ENCODE measurements at places on chromosomes 12 and 14.

DNA sequence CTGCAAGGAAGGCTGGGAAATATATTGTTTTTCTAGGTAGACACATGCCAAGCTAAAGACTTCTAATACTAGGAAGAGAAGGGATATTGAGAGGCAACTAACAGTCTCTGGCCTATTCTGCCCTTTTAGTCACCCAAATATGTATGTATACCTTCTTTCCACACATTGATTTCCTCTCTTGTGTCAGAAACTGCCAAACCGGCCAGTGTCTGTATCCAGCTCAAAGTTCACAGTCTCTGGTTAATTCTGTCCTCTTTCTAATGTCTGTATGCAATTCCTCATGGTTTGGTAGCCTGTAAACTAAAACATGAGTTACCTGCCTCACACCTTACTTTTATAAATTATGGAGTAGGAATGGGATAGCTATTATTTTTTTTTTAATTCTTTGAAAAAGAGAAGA, 25.2 kb upstream of the CPSF6 start:
- DNase-seq, result no peak

DNA sequence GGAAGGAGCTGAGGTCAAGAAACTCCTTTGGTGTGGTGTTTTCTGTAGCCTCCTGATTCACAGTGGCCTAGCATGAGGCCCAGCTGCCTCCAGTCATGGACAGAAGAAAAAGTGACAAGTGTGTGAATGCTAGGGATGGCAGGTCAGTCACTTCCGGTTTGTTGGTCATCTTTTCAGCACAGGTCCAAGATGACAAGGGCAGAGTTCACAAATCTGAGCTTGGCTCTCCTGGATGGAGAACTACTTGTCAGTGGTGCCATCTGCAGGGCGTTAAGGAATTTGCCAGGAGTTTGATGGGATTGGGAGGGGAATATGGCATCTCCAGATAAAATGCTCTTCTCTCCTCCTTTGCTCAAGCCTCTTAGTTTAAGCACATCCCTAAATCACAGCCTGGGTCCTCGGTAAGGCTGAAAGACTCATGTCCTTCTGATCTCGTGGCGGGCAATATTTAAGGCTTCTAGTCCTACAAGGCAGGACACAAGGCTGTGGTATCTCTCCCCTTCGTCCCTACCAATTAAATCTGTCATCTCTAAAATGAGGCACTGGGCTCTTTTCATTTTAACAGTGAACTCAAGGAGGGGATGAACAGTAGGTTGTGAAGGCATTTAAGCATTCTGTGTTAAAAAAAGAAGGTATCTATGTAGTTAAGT, 10.0 kb downstream of the TUBA1B start:
- DNase-seq, result no peak

DNA sequence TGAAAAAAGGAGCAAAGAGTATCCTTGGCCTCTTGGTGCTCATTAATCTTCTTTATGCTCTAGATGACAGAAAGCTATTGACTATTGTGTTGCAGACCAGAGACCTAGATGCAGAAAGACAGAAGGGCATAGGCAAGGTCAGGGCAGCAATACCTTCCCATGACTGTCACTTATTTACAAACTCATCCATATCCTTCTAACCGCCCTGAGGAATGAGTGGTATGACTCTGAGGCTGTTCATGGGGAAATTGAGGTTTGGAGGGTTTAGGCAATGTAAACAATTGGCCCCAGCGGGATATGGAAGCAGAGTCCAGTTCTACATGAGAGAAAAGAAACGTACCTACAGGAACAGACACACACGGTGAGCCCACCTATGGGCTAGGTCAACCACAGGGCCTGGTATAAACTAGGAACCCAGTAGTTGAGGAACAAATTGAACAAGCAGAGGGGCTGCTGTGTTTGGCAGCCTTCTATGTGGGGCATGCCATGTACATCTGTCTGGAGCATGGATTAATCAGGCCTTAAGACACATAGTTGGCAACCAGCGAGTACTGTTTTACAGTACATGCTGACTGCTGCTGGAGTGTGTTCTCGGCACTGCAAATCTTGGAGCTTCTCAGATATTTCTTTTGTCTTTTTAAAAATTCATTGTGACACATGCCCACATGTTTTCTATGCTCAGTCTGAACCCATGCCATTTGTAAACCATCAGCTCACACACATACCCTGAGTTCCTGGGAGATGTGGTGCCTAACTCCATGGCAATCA, 159.7 kb upstream of the NTF3 start:
- DNase-seq, result no peak

DNA sequence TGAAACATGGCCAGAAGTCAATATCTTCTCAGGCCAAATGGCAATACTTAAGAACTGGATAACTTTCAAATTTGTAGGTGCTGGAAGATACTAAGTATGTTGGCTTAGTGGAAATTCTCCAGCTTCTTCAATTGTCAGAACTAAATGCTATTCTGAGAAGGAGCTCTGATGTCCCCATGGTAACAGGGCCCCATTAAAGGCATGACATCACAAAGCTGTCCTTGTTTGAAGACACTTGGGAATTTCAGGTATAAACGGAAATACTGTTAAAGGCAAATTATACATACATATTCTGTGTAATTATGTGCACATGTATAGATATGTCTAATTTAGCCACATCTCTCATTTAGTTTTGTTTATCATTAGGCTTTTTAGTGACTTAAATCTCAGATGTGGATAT, 210.0 kb upstream of the SEL1L start:
- no peak for DNase-seq

GRCh38 chr12:53948650-53949593, 5.8 kb upstream of the HOXC12 start:
- DNase-seq, result no peak

DNA sequence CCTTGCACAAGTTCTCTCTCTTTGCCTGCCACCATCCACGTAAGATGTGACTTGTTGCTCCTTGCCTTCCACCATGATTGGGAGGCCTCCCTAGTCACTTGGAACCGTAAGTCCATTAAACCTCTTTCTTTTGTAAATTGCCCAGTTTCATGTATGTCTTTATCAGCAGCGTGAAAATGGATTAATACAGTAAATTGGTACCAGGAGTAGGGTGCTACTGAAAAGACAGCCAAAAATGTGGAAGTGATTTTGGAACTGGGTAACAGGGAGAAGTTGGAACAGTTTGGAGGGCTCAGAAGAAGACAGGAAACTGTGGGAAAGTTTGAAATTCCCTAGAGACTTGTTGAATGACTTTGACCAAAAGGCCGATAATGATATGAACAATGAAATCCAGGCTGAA, 27.9 kb downstream of the STYK1 start:
- DNase-seq, result no peak

DNA sequence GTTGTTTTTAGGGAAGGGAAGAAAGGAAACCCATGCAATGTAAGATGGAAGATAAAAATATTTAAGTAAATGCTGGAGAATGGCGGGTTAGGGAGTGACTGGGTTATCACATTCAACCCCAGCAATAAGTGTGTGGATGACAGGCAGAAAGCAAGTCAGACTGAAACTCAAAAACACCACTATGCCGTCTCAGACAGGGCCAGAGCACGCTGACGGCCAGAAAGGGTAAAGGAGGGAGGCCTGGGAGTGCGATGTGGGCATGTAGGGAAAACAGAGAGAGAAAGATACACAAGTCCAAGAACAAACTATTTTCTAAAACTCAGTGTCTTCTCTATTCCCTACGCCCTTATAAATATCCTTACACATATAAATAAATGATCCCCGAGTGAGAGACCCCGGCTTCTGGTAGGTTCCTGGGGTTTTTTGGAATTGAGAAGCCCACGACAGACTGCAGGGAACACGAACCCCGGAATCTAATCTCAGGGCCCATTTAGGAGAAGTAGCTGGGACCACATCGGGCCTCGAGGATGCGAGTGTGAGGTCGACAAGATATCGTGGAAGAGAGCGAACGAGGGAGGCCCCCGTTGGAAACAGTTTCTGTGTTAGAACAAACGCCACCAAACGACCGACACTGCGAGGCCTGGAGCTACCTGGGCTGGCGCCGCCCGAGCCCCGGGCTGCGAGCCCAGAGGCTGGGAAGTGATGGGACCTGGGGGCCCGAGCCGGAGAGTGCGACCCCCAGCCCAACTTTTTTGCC, 735 bp upstream of the OTX2 start:
- no peak for DNase-seq

GRCh38 chr12:82781309-82781997, 94.7 kb downstream of the TMTC2 start:
- DNase-seq, result no peak

DNA sequence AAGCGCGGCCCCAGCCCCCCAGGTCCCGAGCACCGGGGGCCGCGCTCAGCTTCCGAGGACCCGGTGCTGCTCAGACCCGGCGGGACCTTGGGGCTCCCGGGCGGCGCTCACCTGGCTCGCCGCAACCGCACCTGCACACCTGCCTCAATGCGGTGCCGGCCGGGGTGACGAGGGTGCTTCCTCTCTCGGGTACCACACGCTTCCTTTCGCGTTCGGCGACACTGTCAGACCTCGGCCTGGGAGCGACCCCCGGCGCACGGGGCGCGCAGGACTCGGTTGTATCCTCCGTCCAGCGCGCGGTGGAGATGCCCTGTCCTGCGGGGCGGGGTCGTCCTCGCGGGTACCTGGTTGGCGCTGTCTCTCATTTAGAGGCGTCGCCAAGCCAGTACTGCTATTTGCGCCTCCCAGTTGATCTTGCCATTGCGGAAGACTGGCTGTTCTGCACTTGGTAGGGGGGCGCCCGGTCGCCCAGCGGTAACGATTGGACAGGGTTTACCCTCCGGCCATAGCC, 718 bp downstream of the PACS2 start:
- no peak for DNase-seq

- no peak for DNase-seq
These were observed 71.1 kb upstream of the CCND2 start for GRCh38 chr12:4202487-4202886.

DNA sequence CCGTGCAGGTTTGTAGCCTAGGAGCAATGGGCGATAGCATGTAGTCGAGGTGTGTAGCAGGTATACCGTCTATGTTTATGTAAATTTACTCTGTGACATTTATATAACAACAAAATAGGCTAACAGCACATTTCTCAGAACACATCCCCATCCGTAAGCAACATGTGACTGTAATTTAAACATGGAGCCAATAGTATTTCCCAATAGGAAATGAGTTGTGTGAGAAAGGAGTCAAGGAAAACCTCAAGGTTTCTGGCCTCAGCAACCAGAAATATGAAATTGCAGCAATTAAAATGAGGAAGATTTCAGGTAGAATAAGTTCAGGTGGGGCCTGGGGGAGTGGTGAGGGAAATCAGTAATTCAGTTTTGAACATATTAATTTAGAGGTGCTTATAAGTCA, 136.0 kb downstream of the MSRB3 start:
- DNase-seq, result no peak

- DNase-seq, result no peak
These were observed 5.8 kb downstream of the ADCK1 start for GRCh38 chr14:77805706-77806105.

GRCh38 chr14:21264025-21264801, 5.0 kb downstream of the HNRNPC start:
- DNase-seq, result no peak

DNA sequence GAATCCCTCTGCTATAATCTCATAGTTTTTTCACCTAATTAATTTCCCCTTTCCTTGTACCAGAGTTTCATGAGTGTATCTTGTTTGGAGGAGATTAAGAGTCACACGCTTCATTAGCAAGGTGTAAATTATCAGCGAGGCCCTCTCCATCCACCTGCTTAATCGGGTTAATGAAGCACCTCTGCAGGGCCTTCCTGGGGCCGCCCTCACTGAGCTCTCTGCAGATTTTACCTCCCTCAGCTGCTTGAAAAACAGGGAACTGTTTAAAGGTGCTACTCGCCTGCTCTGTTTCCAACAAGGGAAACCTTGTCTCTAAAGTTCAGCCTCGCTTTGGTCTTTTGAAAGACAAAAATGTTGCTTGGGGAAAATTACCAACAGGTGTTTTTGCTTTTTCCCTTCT, 35.8 kb downstream of the OTX2 start:
- no peak for DNase-seq

DNA sequence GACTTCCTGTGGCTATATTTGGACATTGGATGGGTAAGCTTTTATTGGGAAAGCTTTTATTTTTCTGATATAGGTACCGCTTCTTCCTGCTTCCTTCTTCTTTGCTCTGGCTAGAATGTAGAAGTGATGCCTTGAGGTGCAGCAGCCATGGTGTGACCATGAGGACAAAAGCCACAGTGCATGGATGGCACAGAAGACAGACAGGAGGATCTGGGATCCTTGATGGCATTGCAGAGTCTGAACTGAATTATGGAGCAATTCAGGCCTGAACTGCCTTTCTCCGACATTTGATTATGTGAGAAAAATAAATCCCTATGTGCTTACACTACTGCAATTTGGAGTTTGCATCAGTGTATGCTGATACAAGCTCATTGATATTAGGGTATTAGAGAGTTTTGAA, 191.3 kb upstream of the CRY1 start:
- DNase-seq, result no peak

DNA sequence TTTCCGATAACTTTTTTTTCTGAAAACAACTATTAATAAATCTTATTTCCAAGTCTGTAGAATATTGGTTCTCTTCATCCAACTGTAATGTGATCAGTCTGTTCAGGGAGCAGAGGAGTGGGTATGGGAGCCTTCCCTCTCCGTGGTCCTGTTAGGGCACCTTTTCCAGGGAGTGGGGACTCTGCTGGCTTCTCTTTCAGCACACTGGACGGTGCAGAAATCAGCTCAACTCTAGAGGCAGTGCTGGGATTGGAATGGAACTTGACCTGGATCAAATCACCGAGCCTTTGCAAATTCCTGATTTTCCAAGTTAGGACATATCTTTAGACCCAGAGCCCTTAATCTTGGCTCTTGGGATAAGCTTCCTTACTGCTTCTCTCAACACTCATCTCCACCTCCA, 630.4 kb downstream of the DIO2 start:
- DNase-seq, result no peak

DNA sequence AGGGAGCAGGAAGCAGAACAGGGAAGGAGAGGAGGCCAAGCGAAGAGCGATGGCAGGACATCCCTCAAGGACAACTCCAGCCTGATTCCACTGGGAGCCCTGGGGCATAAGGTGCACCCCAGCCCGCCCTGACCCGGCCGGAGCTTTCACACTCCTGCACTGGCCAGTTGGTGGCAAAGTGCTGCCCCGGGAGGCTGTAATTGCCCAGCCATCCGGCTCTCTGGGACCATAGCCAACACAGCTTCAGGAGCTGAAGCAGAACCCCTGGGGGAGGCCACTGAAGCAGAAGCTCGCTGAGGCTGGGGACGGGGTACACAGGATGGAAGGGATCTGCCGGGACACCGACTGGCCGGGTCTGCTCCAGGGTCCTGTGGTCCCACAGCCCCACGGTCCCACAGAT, 41.9 kb upstream of the BEGAIN start:
- DNase-seq, result no peak

DNA sequence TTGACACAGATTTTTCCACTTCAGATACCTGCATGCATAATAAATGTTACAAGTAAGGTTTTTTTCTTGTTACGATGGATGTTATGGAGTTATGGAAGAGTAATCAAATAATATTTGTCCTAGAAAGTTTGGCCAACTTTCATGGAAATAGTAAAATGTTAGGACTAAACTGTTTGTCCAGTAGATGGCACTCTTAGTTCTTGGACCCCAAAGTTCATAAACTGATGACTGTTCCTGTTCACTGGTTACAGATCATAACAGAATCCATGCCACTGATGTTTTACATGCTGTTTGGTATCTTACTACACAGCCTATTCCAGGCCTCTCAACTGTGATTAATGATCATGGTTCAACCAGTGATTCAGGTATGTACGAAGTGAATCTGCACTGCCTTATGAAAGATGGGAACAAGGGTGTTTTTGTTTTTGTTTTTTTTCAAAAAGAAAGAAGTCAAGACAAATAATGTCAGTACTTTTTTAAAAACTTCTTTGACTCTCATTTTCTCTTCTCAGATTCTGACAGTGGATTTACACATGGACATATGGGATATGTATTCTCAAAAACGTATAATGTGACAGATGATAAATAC, 48.8 kb upstream of the SLCO1C1 start:
- no peak for DNase-seq

- no peak for DNase-seq
These were observed 25.0 kb downstream of the RERG start for GRCh38 chr12:15196221-15196620.

Measured in stimulated activated CD4-positive, alpha-beta T cell treated with anti-CD3 and anti-CD28 coated beads, TNF-alpha, amount 100 ng/mL, for 48 hours (primary cell).